NB4 (cell line): ENCODE measurements at places on chromosomes 2 and 18.
A peak's percentile ranks its signal among the peaks of the same experiment; 100 is the strongest.

DNA sequence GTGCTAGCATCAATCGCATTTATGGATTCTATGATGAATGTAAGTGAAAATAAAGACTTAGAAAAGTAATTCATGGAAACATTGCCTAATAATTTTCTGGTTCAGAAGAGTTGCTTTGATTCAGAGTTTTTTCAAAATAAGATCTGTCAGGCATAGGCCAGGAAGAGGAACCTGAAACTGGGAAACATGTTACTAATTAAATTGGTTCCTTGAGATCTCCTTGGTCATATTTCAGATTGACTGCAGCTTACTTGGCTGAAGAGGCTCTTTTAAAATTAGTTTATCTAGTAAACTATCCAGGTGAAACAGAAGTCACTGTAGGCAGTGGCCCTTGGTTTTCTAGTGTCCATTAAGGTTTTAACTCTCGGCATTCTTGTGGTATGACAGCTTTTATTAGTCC is 27.4 kb downstream of the PPP1CB start:
- DNase-seq = no peak

- no peak for DNase-seq
These were observed 61.8 kb downstream of the CDH20 start for GRCh38 chr18:61394983-61395382.

- no peak for DNase-seq
These were observed 180.9 kb downstream of the PDE1A start for GRCh38 chr2:182245963-182246362.

DNA sequence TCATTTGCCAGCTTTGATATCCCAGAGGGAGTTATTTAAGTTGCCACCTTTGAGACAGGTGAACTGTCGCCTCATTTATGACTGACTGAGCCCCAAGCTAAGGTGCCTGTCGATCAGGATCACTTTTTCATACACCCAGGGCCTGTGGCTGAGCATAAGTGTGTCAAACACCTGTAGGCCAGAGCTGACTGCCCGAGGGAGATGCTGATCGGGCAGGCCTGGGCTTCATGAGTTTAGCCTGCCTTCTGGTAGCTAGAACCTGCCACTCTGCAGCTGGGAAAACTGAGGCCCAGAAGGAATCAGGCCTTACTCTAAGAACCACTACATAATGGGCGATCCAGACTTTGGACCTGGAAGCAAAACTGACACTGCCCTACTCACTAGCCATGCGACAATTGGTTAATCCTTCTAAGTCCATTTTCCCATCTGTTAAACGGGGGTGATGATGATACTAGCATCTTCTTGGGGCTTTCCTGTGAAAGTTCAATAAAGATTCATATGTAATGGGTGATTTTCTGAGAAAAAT is 188.7 kb upstream of the GLI2 start:
- no peak for DNase-seq

DNA sequence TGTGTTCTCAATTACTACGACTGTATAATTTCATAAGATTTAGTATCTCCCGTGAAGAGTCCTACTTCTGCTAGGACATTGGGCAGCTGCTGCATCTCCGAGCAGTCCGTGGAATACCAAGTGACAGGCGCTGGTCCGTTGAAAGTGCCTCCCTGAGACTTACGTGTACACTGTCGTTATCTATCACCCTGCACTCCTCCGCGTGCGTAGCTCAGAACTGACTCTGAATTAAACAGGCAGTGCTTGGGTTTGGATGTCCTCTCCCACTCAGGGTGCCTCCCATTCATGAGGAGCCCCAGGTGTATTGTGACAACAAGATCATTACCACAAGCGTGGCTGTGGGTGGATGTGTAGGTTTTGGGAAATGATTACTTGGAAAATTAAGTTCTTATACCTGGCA is 148.4 kb downstream of the SH3RF3 start:
- no peak for DNase-seq

DNA sequence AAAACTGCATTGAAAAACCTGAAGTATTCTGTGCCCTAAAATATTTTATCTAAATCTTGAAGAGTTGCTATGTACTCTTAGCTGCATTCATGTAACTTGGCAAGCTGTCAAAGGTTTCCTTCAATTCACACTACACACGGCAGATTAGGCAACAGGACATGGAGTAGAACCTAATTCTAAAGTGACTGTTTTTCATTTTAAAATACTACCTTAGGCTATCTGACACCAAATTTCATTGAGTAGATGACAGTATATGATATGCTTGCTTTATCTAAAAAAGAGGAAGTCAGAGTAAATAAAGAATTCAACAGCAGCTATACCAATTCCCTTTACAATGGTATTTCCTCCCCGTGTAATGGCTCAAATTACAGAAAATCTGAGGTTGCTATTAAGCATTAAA is 45.4 kb downstream of the EXOC6B start:
- peak; percentile 30 for DNase-seq

- no peak for DNase-seq
These were observed 105.6 kb downstream of the FEZ2 start for GRCh38 chr2:36492216-36492945.

DNA sequence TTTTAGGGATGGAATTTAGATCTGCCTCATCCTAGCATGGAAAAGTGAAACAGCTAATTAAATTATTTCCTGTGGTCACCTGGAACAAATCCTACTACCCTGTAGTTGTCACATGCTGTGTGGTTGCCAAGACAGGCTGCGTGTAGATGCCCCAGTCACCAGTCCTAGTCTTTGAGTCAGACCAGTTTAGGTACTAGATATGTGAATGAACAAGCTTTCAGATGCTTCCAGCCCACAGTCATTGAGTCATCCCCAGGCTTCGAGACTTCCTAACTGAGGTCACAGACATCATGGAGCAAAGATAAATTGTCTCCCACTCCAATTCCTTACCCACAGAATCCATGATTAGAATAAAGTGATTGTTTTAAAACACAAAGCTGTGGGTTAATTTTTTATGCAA is 35.8 kb upstream of the GRB14 start:
- no peak for DNase-seq

- DNase-seq = peak; percentile 98
These were observed 87.2 kb downstream of the LONRF2 start for GRCh38 chr2:100235098-100235497.

DNA sequence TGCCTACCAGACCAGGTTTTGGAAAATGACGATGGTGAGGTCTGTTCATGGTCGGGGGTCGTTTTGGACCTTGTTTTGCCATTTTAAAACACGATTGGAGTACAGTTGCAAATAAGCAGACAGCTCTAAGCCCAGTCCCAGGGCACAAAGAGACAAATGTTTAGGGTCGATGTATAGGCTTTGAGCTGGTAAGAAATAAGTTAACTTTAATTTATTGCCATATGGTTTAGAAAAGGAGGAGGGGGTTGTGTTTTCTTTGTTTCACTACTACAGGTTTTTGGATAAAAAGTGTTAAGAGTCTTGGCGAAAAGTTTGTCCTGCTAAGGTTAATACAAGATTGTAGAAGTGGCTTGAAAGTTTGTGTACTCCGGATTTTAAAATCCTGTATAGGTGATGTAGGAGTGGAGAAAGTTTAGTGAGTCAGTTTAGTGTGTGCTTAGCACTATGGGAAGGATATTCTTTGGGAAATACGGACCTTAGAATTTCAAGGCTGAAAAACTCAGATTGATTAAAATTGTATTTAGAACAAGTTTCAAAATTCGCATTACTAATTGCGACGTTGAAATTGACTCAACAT is 1.3 kb downstream of the KCMF1 start:
- DNase-seq = no peak

- DNase-seq = no peak
These were observed 53.4 kb upstream of the STK17B start for GRCh38 chr2:196224756-196225155.

GRCh38 chr2:228016402-228016801 is 145.0 kb downstream of the DAW1 start:
- DNase-seq = no peak

GRCh38 chr2:15955232-15955988 is 15.1 kb downstream of the MYCN start:
- no peak for DNase-seq

DNA sequence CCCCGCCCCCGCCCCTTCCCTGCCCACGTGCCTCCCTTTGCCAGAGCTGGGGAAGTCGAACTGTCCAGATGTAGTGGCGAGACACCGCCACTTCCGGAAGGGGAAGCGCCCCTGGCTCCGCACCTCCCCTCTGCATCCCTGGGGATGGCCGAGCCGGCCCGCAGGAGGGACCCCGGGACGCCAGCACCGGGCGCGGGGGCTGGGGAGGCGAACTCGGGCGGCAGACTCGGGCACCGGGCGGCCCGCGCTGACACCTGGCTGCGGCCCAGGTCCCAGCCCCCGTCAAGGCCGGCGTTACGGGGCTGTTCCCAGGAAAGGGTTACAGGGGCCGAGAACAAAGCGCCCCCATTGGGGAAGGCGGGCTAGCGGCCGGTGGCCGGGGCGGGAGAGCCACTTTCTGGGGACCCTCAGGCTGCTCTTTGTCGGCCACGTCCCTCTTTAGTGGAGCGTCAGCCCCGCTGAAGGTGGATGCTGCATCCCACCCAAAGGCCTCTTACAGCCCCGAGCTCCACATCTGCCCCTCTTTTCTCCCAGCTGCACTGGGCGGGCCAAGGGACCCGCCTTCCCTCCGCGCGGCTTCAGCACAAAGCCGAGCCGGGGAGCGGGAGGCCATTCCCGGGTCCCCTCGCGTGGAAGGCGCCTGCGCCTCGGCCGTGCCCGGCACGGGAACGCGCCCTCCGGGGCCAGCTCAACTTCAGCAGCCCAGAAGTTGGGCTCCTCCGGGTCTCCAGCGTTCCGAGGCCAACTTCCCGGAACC is 1.3 kb downstream of the SDC1 start:
- DNase-seq = peak; percentile 57

GRCh38 chr2:236849940-236850339 is 235.7 kb upstream of the COPS8 start:
- no peak for DNase-seq

DNA sequence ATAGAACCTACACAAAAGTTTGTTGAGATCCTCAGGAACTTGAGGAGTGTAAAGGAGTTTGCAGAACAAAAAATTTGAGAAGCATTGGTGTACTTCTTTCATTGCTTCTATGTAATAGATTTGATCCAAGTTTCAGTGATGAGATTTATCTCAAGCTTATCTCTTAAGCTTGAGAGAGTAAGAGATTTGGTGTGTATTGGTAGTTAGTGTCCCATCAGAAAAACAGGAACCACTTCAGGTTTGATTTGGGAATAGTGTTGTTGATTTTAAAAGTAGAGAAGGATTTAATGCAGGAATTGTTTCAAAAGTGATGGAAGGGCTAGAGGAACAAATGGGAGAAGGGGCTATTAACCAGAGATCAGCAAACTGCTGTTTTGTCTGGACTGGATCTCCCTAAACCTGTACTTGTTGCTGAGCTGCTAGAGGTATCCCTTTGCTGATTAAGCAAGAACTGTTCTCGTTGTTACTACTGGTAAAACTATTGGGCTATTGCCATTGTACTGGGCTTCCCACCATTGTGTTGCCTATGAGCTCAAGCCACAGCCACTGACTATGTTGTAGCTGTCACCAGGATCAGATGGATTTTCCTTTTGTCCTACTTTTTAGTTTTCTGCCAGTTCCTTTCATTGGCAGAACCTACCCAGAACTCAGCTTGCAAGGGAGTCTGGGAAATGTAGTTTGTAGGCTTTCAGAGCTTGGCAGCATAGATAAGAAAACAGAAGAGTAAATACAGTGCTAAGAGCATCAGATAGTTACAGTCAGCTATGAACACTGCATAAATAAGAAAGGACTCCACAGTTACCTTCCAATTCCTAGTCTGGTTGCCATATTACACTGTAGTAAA is 39.3 kb downstream of the RAB10 start:
- no peak for DNase-seq
